ENCODE measurements at places on chromosomes 7 and 10.

- no peak for DNase-seq
Measured at GRCh38 chr7:107638594-107638993, 22.0 kb upstream of the SLC26A4 start.

DNA sequence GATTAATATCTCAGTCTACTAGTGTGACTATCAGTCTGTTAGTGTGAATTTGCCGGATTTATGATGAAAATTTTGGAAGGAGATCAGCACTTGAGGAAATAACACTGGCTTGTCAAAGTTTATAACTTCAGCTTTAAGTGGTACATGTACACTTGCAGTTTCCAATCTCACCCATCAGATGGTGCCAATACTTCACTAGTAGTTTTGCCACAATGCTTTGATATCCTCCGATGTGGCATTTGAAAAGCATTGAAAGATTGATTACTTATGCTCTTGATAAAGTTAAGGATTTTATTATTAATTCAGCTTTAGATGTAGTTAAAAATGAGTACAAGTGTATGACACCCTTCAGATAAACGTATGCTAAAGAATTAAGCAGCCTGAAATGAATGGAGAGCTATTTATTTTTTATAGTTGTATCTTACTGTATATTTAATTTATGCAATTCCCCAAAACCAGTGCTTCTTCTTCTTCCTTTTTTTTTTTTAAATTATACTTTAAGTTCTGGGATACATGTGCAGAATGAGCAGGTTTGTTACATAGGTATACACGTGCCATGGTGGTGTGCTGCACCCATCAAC is 98.2 kb downstream of the ANLN start:
- no peak for DNase-seq

DNA sequence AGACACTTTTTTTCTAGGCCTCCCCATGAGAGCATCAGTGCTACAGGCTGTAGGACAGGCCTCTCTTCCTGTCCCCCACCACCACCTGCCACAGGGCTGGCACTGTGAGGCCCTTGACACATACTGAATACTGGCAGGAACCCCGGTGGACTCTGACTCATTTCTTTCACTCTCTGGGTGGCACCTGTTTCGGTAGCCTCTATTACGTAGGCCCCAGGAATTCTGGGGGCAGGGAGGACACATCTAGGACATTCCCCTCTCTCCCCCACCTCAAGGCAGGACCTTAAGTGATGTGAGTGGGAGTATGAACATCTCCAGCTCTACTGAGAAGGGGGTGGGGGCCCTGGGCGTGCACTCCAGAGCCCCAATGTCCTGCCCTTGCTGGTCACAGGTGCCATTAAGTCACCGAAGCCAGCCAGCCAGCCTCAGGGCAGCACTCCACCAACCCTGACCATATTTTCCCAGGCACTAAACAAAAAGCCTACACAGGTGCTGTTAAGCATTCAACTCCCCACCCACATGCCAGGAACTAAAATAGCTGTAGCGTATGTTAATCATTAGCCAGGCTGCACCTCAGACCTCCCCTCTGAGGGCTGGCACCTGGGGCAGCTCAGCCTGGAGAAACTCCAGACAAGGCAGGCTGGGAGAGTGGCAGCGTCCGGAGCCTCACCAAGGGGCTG is 8.9 kb downstream of the ANXA11 start:
- peak; percentile 60 for DNase-seq

DNA sequence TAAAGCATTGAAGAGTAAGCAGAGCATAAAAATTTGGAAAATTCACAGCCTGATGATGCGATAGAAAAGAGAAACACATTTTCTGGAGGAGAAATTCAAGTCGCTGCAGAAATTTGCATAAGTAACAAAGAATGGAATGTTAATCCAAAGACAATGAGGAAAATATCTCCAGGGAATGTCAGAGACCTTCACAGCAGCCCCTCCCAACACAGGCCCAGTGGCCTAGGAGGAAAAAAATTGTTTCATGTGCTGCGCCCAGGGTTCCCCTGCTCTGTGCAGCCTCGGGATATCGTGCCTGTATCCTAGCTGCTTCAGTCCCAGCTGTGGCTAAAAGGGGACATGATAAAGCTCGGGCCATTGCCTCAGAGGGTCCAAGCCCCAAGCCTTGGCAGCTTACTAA is 206.8 kb downstream of the TPK1 start:
- DNase-seq: no peak

DNA sequence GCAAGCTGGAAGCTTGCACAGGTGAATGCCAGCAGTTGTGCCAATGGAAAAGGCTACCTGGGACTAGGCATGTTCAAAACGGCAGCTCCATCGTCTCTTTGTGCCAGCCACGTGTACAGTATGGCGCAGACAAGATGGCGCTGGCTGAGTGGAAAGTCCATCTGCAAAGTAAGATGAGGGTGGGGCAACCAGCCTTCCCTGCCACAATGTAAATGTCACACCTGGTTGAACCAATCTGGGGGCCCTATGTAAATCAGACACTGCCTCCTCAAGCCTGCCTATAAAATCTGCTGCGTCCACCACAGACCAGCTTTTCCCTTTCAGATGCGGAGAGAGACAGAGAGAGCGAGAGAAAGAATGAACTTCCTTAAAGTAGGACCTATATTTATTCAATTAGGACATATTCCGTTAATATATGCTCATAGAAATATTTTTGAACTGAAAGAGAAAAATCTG is 18.5 kb upstream of the C7orf33 start:
- DNase-seq: no peak

GRCh38 chr10:14478604-14479003 is 147.9 kb upstream of the FRMD4A start:
- no peak for DNase-seq

- DNase-seq: no peak
Measured at GRCh38 chr7:132757783-132758182, 181.5 kb upstream of the PLXNA4 start.

DNA sequence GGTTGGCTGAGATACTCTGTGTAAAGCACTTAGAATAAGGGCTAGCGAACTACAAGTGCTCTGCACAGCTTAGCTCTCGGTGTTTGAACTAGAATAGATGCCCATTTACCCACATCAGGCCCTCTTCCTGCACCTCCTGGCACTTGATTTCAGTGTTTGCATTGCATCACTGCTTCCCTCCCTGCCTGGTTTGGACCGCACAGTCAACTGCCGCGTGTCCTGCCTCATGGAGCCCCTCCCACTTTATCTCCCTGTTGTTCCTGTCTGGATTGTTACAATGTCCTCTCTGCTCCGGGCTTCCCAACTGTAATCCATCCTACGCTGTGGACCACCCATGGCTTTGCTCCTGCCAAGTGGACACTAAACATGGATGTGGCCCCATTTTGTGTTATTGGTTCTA is 2.3 kb downstream of the FAM107B start:
- no peak for DNase-seq

GRCh38 chr10:93977442-93977841 is 16.3 kb upstream of the PLCE1 start:
- no peak for DNase-seq

DNA sequence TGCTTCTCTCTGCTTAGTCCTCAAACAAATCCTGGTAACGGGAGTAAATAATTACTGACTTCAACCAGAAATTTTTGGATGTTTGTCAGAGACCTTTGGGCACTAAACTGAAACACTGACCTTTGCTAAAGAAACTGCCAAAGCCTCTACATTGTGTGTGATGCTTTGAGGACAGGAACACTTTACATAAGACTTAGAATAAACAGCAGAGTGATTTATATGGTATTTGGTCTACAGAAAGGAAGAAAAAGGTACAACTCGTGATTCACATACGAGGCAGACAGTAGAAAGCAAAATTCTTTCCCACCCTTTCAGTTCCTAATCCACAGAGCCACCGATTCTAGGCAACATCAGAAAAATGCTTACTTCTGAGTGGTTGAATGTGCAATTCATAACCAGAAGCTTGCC is 59.8 kb downstream of the SLC16A12 start:
- DNase-seq: no peak

DNA sequence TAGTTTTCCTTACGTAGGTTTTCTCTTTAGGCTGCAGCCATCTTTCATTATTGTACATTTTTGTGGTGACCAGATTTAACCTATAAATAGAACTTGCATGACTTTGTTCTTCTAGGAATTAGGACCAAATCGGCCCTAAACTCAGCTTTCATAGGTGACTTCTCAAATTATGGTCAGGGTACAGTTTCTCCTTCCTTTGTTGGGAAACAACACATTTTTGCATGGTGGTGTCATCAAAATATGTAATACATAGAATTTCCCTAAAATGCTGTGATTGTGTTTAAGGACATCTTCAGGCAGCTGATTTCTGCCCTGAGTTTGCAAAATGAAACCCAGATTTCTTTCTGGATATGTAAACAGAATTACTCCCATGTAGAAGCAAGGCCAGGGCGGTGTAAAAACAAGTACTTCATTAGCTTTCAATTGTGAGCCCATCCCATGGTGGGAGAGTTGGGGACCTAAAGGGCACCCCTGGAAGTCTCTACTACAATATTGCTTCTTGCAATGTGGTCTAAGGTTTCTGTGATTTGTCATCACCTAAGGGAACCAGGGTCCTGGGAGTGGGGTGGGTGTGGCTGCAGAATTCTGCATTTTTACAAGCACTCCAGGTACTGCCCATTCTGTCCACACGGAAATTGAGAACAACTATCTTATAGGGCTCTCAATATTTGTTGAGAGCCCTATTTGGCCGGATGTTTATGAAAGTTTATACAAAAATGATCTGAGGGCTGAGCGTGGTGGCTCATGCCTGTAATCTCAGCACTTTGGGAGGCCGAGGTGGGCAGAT is 121.0 kb upstream of the FAM171A1 start:
- DNase-seq: no peak

- no peak for DNase-seq
Measured at GRCh38 chr7:7553386-7553785, 13.3 kb upstream of the MIOS start.

DNA sequence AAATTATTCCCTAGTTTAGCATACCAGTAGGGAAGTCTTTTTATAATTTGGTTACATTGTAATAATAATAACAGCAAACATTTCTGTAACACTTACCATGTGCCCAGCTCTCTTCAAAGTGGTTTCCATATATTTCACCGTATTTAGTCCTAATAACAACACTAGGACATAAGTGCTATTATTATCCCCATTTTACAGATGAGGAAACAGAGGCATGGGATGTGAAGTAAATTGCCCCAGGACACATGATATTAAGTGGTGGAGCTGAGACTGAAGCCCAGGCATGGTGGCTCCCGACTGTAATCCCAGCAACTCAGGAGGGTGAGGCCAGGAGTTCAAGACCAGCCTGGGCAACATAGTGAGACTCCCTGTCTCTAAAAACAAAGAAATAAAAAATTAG is 5.1 kb downstream of the PHYH start:
- DNase-seq: no peak

DNA sequence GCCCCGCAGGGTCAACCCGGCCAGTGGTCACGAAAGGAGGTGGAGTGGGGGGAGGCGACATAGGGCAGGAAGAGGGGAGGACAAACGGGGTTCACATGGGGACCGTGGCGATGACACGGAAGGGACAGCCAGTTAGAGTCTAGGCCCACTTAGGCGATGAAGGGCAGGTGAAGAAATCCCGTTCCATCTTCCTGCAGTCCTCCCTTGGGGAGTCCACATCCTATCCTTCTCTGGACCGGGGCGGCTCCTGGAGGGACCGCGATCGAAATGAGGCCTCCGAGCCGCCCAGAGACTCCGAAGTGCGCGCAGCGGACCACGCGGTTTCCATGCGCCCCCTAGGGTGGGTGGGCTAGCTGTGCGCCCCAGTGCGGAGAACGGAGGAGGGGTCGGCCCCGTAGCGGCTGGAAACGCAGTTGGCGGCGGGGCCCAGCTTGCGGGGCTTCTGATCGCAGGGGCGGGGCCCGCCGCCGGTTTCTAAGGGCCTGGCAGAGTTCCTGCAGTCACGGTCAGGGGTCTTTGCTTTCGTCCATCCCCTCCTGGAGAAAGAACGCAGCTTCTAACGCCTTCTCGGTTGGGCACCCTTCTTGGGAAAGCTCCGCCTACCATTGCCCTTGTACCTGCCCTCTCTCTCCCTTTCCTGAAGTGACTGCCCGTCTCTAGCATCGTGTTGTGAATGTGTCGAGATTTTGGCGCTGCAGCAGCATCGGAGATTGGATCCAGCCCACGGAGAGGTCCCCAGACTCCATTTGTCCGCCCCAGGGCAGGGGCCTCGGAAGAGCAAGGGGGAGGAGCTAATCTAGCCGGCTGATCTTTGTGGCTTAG is 17.9 kb upstream of the TMEM225B start:
- DNase-seq: peak; percentile 39

DNA sequence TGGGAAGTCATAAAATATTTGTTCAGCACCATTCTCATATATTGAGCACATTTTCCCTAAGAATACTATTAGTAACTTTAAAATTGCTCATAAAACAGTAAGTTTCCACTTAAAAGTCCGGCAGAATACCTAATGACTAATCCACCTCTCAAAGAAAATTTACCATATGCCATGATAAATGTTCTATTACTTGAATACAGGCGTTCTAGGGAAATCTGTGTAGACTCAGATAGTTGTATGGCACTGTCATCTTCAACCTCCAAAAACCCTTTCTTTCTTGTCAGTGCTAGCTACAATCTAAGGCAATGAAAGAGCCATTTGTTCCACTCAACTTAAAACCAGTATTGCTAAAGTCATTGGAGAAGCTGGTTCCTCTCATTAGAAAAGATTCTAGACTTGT is 7.3 kb downstream of the GPR37 start:
- no peak for DNase-seq

DNA sequence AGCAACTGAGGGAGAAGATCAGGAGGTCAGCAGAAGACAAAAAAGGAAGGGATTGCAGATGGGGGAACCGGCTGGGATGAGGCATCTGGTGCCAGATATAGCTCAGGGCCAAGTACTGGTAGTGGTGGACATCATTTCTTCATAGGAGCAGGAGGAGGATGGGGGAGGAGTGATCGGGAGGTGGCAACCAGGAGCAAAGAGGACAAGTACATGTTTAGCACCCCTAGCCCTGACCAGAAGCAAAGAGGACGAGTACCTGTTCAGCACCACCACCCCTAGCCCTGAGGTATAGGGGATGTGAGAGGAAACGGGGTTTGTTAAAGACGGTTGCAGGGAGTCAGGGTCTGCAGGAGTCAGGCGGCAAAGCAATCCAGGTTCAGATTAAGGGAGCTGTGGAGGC is 84.5 kb upstream of the NPS start:
- DNase-seq: no peak

DNA sequence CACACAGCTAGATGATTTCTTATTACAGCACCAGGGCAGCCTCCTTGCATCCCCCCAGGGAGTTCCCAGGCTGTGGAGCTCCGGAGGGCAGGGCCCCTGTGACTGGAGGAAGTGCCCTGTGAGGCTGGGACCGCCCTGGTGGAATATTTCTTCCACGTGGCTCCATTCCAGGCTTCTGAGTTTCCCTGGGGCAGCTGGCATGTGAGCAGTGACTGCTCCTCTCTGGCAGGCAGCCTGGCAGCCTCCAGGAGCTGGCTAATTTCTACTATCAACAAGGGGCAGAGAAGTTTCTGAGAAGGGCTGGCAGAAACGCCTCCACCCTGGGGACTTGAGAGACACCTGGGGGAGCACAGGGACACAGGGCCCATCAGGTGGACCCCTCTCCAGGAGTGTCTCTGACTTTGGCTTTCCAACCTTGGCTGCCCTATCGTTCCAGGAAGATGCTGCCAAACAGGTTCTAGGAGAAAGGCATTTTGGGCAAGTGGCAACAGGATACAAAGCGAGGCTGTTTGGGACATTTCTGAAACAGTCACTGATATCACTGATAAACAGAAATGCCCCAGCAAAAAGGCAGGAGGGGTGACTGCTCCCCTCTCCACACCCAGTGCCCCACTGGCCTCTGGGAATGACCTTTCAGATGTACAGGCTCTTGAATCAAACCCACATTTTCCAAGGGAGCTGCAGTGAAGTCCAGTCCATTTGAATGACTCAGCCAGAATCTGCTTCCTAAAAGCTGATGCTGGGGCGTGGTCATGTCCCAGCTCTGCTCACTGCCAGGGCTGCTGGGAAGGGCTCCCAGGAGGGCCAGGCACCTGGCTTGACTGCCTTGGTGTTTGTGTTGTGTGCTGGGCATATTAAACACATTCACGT is 16.1 kb downstream of the MYOF start:
- DNase-seq: no peak

Data from stimulated activated CD8-positive, alpha-beta memory T cell treated with anti-CD3 and anti-CD28 coated beads, Interleukin-15, amount 100 ng/mL, for 4 hours (primary cell).